GM23248 (cell line): ENCODE measurements at places on chromosomes 2 and 18.

- no peak for DNase-seq
These were observed 125.5 kb downstream of the ANKRD44 start for GRCh38 chr2:197184959-197185586.

- DNase-seq, result no peak
These were observed 54.1 kb downstream of the C18orf54 start for GRCh38 chr18:54411781-54412180.

GRCh38 chr2:133966720-133967304 lies 287.1 kb upstream of the MGAT5 start:
- DNase-seq, result no peak

DNA sequence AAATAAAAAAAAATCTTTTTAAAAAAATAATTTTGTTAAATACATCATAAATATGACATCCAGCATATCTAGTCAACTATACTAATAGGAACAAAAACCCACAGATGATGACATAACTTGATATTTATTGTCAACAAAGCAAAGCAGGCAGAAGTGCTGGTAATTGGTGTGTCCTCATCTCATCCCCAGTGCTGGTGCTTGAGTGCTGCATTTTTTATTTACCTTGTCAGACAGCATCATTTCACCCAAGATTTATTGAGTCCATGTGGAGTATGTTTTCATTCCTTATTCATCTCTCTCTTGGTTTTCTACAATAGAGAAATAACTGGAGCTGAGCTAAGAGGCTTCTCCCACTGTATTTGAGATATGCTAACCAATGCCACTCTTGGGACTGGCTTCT lies 191.6 kb upstream of the SLC14A2 start:
- no peak for DNase-seq

DNA sequence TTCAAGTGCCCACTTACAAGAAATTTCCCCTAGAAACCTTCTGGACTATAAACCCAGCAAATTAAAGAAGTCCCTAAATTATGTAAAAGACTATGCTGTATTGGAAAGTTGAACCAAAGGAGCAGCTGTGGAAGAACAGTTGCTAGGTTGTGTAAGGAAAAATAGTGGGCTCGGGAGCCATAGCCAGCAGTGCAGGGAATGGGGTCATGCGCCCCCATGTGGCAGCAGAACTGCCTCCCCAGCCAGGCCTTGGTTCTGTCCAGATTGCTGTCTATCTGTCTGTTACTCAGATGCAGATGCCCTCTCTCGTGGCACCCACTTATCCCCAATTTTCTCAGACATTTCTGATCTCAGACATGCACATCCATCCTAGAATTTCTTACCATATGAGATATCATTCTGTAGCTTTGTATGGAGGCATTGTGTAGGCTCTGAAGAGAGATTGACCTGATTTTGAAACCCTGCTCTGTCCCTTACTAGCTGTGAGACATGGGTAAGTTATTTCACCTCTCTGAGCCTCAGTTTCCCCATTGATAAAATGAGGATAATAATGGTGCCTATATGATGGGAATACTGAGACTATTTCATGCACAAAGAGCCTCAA lies 258.3 kb downstream of the SS18 start:
- DNase-seq, result peak; percentile 81

- DNase-seq, result no peak
These were observed 945.7 kb upstream of the LRRTM1 start for GRCh38 chr2:81250270-81250669.

- no peak for DNase-seq
These were observed 17.3 kb downstream of the NCK2 start for GRCh38 chr2:105761931-105762515.

DNA sequence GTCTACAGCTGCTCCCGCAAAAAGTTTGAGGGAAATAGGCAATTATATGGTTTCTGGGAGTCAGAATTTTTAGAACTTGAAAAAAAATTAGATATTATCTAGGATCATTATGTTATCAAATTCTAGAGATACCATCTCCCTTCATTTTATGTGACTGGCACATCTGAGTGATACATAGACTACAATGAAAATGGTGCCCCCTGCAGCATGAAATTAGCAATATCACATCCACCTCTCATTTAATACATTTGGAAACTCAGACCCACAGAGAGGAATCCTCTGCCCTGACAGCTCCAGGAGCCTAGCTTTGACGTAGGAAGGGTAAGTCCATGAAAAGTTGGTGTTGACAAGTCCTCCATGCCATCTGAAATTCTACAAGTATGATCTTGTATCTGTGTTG lies 381.6 kb downstream of the SUCLG1 start:
- peak; percentile 32 for DNase-seq
